NCI-H748 treated with DMSO at 0.1 percent for 48 hours (cell line): ENCODE measurements at places on chromosomes 5 and 9.

GRCh38 chr5:23139338-23140171 is 286.4 kb upstream of the CDH12 start:
- DNase-seq = peak; percentile 16

DNA sequence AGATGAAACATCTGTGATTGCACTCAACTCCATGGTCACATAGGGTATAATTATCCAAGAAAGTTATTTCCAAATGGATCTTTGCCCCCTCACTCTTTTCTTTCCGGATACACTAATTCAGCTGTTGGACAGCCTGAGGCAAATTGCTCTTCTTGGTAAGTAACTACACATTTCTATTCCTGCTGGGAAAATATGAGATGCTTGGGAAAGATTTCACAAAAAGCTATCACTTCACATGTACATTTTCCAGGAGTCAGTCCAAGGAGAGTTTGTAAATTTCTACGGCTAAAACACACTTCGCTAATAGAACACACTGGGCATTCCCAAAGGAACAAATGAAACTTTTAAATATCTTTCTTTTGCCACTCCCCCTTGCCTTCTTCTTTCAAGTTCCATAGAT is 123.0 kb upstream of the GRIA1 start:
- no peak for DNase-seq

- DNase-seq = no peak
Measured at GRCh38 chr9:96674906-96675538, 19.9 kb upstream of the PRXL2C start.

GRCh38 chr5:68381060-68381459 is 165.5 kb downstream of the PIK3R1 start:
- DNase-seq = no peak

DNA sequence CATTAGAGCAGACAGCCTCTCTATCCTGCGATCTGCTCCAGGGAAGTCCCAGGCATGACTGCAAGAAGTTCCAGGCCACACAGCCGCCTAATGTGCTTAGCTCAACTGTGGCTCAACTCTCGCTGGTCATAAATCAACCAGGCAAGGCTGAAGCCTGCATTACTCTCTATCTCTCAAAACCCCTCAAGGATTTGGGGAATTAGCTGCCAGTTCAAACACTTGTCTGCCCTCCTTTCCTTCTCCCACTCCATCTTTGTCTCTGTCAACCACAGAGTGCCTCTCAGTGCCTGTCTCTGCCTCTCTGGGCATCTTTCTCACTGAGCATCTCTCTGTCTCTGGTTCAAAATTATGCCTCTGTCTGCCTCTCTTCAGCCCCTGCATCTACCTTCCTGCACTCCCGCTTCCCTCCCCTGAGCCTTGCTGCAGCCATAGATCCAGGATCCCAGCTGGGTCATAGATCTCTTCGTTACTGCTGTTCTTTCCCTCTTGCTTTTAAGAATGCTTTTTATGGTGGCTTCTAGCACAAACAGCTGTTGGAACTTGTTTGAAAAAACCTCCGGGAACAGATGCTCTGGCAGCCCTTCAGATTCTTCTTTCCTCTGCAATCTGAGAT is 27.9 kb upstream of the GALNT10 start:
- no peak for DNase-seq

DNA sequence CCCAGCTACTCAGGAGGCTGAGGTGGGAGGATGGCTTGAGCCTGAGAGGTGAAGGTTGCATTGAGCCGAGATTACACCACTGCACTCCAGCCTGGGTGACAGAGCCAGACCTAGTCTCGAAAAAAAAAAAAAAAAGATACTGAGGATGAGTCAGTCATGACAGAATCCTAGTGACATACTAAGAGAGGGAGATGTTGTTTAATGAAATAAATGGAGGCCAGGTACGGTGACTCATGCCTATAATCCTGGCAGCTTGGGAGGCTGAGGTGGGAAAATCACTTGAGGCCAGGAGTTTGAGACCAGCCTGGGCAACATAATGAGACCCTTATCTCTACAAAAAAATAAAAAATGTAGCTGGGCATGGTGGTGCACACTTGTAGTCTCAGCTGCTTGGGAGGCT is 107.2 kb downstream of the ZFAND5 start:
- no peak for DNase-seq

DNA sequence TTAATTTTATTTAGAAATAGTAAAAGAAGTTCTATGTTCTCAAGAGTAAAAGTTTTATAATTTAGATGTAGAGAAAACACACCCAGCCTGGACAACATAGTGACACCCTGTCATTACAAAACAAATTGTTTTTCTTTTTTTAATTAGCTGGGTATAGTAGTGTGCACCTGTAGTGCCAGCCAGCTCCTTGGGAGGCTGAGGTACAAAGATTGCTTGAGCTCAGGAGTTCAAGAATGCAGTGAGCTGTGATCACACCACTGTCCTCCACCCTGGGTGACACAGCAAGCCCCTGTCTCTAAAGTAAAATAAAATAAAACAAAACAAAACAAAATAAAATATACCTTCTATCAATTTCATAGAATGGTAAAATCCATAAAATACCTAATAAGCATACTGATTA is 1017.8 kb upstream of the DMAC1 start:
- DNase-seq = no peak

DNA sequence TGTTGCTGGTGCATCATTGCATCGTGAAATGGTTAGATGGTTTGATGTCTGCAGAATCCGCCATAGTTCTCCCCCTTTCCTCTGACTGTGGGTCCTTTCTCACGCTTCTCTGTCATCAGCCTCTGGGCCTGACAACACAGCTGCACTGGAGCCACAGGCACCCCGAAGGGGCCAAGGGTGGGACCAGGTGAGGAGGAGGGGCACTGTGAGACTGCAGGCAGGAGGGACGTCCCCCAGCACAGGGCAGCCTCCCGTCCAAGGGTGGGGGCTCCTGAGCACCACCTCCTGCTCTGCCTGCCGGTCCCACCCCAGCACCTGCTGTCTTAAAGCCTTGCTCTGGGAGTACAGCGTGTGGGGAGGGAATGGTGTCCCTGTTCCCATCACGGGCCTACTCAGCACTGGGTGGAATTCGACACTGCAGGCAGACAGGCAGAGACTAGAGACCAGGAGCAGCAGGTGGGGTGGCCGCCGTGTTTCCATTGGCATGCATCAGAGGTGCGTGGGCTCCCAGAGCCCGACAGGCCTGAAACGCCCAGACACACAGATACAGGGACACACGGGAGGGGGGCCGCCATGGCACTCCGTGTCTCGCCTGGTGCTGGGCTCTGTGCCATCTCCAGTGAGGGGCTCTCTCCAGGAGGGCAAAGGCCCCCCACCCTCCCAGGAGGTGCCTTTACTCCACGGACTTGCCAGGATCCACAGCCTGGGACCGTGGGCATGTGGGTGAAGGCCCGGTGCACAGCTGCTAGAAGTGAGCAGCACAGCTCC is 15.0 kb downstream of the CACNA1B start:
- no peak for DNase-seq

DNA sequence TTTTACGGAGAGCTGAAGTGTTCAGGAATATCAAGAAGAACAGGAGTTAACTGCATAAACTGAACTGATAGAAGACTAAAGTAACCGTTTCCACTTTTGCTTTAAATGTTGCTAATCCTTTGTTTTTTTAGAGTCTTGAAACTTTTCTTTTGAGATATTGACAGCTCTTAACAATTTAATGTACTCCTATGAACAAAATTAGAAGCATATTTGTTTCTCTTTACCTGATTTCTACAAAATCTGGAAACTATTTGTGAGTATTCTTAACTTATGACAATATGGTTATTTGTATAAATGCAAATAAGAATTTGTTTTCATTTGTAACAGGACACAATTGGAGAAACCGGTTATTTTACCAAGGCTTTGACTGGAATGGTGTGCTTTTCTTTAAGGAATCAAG is 89.5 kb upstream of the FAM120A start:
- no peak for DNase-seq

GRCh38 chr5:138840103-138840502 is 35.0 kb downstream of the LRRTM2 start:
- DNase-seq = no peak

GRCh38 chr5:73922224-73922623 is 296.2 kb downstream of the ARHGEF28 start:
- DNase-seq = no peak

DNA sequence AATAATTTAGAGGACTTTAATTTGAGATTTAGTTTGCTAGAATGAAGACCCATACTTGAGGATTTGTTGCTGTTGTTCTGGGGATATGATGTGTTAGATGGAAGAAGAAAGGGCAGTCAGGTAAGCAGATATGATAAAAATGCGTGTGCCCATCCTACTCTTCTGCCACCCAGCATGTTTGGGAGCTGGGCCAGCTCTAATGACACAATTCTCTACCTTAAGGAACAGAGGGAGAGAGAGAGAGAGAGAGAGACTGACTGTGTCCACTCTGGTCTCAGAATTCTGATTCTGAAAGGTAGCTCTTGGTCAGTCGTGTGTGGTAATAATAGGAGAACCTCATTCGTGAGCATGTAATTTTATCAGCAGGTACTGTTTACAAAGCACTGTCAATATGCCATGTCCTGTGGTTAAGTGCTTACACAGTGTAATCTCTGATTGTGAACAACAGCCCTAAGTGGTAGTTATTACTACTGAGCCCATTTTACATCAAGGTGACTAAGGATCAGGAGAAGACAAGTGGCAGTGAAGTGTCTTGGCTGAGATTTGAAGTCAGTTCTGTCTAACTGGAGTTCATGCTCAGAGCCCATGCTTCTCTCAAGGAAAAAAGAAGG is 307.4 kb upstream of the SEMA6A start:
- DNase-seq = peak; percentile 96
